NCI-H526 (cell line): ENCODE measurements at places on chromosomes 1 and 21.

- no peak for DNase-seq
These were observed 46.6 kb upstream of the APOBEC4 start for GRCh38 chr1:183699616-183700160.

DNA sequence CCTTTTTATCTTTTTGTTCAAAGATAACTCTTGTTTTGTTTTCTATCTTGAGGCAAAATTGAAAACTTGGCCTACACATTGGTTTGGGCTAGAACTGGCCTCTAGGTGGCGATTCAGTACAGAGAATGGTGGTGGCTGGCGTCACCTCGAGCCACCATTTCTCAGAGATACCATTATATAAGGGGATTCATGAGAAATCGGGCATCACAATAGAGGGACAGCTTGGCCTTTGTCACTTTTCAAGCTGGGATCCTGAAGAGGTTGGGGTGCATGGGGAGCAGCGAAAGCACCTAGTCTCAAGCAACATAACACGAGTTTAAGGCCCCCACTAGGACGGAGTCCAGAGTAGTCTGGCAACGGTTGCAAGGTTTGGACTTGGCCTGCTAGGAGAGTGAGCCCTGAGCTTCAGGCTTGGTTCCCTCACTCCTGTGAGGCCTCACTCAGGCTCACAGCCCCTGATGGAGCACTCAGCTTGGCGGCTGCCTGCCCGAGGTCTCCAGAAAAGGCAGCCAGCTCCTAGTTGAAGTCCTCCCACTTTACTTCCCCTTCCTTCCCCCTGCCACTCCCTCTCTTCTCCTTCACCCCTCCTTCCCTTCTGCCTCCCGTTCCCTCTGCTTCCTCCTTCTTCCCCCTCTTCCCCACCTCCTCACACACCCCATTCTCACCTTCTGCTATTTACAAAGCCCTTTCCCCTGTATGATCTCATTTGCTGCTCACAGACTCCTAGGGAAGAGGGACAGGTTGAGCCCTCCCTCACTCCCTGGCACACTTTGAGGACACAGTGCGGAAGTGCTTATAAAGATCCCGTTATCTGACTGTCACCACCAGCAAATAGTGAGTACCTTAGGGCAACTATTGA, 67.8 kb downstream of the LRIG2 start:
- peak; percentile 87 for DNase-seq

DNA sequence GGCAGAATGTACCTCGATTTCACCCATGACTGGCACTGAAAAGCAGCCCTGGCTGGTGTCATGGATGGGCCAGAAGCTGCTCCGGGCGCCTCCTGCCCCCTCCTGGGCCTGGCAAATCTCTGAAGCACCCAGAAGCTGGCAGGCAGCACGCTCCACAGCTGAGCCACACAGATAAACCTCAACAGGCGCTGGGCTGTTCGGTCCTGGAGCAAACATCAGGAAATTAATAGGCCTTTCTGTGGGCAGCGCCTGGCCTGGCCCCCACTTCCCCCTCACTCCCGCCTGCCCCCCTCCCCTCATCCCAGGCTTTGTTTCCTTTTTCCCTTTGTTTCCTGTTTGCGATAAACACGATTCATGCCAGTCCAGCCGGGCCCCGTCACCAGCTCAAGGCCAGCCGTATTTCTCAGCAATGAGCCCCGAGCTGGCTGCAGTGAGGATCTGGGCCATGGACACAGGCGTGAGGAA, 20.1 kb upstream of the DISP3 start:
- DNase-seq: no peak

DNA sequence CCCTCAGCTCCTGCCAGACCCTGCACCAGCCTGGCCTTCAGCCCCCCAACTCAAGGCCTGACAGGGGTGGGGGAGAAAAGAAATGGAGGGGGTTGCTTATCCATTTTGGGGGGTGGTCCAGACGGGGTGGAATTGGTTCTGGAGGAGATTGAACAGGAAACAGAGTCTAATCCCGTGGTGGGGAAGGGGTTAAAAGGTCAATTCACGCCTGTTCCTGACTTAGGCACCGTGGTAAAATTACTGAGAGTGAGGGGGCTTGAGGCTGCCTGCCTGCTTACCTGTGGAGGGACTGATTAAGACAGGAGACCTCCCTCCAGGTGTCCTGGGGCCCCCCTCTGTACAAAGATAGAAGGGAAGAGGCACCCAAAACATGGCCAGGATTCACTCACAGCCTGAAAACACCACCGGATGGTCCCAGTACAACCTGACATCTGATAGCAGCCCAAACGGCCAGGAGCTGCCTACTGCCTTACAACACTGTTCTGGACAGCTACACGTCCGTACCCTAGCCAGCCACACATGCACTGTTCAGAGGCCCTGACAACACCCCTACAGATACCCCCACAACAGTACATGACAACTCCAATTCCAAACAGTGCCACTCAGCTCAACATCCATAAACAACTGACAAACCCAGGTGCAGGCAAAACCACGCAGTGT, 31.8 kb downstream of the AHDC1 start:
- no peak for DNase-seq
